Stimulated activated CD4-positive, alpha-beta T cell treated with anti-CD3 and anti-CD28 coated beads, Interleukin-2, amount 100 ng/mL, for 48 hours (primary cell): ENCODE measurements at places on chromosomes 5 and 9.

- no peak for DNase-seq
These were observed 4.6 kb downstream of the SEPTIN8 start for GRCh38 chr5:132772291-132773070.

- no peak for DNase-seq
These were observed 37.5 kb downstream of the SPRY4 start for GRCh38 chr5:142287096-142287972.

- no peak for DNase-seq
These were observed 101.1 kb downstream of the MUSK start for GRCh38 chr9:110769667-110770066.

- no peak for DNase-seq
These were observed 11.9 kb downstream of the NKD2 start for GRCh38 chr5:1020452-1020961.

DNA sequence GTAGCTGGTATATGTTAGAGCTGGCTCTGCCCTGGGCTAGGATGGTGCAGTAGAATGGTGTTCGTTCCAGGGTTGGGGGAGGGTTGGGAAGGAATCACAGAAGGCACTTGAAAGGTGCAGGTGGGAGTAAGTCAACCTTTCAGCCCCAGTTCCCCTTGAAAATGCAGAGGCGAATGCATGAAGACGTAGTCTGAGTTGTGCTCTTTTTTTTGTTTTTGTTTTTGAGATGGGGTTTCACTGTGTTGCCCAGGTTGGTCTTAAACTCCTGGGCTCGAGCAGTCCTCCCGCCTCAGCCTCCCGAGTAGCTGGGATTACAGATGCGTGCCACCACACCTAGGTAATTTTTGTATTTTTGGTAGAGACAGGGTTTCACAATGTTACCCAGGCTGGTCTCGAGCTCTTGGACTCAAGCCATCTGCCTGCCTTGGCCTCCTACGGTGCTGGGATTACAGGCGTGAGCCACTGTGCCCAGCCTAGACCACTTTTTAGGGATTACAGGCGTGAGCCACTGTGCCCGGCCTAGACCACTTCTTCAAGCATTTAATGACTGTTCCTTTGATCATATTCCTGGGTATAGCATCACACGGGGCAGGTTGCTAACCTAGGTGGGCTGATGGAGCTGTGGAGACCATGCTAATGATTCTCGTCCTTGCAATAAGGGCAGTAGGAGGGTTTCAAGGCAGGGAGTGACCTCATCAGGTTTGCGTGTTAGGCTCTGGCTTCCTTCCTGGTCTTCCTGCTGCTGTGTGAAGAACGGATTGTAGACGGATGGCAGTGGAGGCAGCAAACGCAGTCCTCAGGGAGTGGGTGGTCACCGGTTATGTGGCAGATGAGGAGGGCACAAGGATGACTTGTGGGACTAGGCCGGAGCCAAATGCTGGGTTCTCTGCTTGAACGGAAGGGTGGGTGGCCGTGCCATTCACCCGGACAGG, 13.7 kb downstream of the EHMT1 start:
- no peak for DNase-seq

DNA sequence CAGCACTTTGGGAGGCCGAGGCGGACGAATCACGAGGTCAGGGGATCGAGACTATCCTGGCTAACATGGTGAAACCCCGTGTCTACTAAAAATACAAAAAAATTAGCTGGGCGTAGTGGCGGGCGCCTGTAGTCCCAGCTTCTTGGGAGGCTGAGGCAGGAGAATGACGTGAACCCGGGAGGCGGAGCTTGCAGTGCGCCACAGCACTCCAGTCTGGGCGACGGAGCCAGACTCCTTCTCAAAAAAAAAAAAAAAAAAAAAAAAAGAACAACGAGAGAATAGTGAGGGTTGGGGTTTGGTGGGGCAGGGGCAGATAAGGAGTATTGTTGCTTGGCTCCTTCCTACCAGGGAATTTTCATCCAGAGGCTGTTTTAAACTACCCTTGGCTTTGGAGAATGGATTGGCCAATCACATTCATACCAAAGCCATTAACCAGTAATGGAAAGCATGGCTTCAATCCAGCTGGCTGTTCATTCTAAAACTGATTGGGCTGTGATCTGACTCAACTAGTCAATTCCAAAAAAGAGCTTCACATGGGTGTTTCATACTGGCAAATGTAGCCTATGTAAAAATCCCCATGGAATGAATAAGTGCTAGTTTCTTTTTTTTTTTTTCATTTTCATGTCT, 64.4 kb downstream of the PLCXD3 start:
- no peak for DNase-seq

DNA sequence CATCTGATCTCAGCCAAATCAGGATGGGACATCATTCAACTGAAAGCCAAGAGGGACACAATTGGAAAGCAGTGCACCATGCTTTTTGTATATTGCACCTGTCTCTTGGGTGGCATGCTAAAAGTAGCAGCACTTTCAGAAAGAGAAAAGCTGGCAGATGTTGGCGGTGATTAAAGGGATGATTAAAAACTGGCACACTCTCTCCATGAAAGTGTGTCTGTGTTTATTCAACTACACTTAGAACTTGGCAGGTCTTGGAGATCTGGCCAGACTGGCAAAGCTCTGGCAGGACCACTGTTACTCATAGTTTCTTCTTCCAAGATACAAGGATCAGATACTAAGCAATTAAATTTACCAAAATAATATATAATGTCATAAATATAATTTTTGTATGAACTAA, 112.9 kb upstream of the ELAVL2 start:
- no peak for DNase-seq

DNA sequence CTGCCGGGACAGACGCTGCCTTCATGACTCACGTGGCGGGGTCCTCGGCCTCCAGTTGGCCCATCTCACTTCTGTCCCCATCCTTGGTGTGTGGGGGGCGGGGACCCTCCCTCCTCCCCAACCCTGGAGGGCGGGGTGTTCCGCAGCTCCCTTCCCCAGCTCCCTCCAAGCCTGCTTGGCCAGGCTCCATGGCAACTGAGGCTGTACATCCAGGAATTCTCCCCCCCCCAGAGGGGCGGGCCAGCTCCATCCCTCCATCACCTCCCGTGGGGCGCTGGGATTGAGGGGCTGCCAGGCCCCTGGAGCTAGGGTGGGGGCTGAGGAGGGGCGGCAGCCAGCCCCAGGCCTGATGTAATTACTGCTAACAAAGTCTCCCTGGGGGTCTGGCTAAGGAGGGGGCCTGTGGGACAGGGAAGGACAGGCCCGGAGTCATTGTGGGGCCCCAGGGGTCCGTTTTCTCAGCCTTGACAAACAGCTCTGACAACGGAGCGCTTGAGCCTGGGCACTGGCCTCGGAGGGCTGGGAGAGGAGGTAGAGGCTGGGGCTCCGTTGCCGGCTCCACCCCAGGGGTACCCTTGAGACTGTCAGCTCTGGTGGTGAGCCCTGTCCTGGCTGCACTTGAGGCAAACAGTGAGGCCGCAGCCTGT, 8.0 kb downstream of the DIPK1B start:
- no peak for DNase-seq

- DNase-seq = no peak
These were observed 66.2 kb downstream of the EXOSC2 start for GRCh38 chr9:130759738-130760137.
